ENCODE measurements at places on chromosomes 5 and 9.

DNA sequence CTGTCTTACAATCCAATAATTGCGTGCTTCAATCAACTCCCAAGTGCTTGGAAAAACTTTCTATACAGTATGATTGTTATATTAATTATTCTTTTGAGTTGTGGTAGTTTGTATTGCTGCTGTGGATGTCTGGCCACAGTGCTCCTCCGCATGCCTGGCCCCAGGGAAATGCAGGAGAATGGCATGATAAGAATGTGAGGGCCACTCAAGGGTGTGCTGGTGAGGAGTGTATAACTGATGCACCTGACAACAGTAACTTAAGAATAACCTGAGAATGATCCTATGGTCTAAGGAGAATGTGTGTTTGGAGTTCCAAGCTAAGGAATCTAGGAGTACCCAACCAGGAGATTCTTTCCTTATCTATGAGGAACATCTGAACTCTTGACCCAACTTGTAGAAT, 152.9 kb upstream of the APC start:
- no peak for DNase-seq

- DNase-seq = no peak
Observed at GRCh38 chr5:52776116-52776515, 11.6 kb upstream of the ITGA1 start.

DNA sequence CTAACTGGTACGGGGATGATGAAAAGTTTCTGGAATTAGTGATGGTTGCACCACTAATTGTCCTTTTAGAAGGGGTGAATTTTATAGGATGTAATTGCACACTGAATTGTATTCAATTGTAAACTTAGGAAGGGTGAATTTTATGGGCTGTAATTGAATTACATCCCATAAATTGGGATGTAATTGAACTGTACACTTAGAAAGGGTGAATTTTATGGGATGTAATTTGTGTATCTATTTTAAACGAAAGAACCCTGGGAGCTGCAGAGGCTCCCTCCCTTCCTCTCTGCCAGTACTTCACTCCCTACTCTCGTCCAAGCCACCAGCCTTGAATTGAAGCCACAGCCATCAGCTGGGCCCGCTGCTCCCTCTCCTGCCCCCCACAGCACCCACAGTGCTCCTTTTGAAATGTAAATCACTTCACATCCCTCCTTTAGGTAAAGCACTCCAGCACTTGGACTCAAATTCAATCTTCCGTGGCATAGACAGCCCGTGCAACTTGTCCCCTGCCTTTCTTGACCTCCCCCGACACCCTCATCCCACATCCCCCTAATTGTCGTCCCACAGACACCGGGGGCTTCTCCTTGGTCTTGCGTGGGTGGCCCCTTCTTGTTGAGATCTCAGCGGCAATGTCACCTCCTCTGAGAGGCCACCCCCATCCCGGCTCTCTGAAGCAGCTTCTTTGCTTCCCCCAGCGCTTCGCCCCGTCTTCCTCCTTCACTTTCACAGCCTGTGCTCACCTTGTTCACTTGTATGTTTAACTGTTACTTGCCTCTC, 84.2 kb upstream of the HRH2 start:
- no peak for DNase-seq

DNA sequence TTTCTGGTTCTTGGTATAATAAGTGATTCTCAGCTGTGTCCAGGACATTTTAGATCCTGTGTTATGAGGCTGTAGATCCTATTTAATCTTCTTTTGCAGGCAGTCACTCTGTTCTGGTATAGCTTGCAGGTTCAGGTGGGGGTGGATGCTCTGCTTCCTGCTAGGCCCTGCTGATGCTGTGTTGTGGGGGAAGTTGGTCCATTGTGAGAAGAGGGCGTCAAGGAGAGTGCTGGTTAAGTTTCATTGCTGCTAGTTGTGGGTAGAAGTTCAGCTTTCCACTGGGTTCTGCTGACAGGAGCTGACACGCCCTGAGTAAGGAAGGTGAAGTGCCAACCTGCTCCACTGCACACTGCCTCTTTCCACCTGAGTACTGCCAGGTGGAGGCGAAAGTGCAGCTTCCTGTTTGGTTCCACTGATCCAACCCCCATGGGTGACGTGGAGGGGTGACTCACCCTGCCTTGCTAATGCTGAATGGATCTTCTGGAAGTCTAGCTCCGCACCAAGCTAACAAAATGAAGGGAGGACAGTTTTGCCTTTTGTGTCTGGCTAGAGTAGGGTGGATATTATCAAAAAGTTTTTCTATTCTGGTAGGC, 16.3 kb downstream of the NMRK1 start:
- no peak for DNase-seq

GRCh38 chr5:158378931-158379330, 520.0 kb upstream of the CLINT1 start:
- no peak for DNase-seq

DNA sequence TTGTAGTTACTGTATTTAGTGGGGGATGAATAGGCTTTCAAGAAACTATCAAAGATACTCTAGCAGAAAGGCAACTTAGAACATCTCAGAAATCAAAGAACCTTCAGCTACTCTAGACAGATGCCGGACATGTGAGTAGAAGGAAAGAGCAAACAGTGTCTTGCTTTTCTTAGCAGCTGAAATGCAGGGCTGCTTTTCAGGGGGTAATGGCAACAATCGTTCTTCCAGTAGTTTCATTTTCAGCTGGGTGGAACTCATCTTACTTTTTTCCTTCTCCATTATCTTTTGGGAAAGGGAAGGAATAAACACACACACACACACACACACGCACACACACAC, 281.6 kb downstream of the CRB2 start:
- DNase-seq = no peak

- no peak for DNase-seq
Observed at GRCh38 chr9:2723376-2724065, 6.2 kb downstream of the KCNV2 start.

DNA sequence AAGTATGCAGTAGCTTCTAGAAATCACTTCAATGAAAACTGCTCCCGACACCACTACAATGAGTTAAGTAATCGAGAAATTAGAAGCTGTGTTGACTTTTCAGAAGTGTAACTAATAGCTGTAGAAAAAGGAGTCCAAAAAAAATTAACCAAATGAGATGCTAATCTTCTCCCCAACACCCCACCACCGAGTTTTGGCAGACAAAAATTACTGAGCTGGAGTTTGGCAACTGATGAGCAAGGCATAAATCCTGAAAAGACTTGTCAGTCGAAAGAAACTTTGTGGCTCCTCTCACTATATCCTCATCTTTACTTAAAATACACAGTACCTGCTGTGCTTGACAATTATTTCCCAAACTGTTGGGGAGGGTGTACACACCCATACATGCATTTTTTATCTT, 191.9 kb downstream of the EBF1 start:
- no peak for DNase-seq

- no peak for DNase-seq
Observed at GRCh38 chr5:150034662-150035061, 34.1 kb downstream of the HMGXB3 start.

GRCh38 chr5:156800929-156801328, 49.2 kb upstream of the PPP1R2B start:
- no peak for DNase-seq

DNA sequence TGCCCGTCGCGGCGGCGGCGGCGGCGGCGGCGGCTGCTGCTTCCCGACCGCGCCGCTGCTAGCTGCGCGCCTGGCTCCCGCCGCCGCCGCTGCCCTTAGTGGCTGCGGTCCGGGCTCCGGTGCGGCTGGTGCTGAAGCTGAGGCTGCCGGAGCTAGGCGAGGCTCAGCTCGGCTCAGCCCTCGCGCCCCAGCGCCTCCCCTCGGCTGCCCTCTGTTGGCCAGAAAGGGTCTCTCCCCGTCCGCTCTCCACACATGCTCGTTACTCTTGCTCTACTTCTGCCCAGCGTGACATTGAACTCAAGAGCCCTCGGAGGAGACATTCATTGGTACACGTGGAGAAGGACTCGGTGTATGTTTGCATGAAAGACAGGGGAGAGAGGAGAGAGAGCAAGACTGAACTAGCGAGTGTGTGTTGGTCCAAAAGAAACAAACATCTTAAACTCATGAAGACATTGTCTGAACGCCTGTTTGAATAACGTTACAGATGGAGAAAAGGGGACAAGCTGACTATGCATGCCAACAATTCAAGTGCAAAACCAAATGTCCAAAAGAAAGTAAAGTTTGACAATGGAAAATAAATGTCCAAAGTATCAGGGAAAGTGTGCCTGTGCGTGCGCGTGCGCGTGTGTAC, at the start of gene HCN1:
Gene HCN1 (minus strand): TSS at position 175 of the 631 bp plus-strand sequence.
- peak; percentile 9 for DNase-seq

DNA sequence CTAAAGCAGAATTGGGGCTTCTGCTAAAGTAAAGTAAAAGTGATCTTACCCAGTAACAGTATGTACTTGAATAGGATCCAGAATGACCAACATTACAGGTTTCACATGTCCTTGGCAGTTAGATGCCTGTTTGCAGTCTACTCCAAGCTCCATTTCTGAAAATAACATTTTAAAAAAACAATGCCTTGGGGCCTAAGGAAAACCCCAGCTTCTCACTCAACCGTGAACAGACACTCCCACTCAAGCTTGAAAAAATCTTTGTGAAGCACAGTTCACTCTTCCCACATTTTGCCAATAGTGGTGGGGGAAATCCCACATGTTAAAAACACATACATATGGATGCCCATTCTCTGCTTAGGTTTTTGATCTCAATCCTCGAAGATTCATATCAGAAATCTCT, 304.1 kb downstream of the ARRDC3 start:
- DNase-seq = no peak

- DNase-seq = no peak
Observed at GRCh38 chr9:115531410-115532125, 413.6 kb upstream of the TNC start.

- DNase-seq = no peak
Observed at GRCh38 chr5:155293605-155294178, 280.1 kb downstream of the KIF4B start.

Data from stimulated activated CD8-positive, alpha-beta memory T cell treated with anti-CD3 and anti-CD28 coated beads, Interleukin-15, amount 100 ng/mL, for 24 hours (primary cell).